ENCODE measurements at places on chromosomes 7 and 10. TPM values are rescaled to one million over a fixed set of nuclear protein-coding genes. Genes with fewer than 3 reads are reported as not detected.

- no peak overlapping the region for H3K27ac ChIP-seq
- no peaks in the 10 kb centered on the region for H3K36me3 ChIP-seq
- no peak for DNase-seq
- no peaks in the 10 kb centered on the region for H3K4me1 ChIP-seq
- H3K27me3 ChIP-seq: no peaks in the 10 kb centered on the region
Measured at GRCh38 chr7:107441581-107442422, 28.1 kb upstream of the GPR22 start.

- DNase-seq: no peak
- H3K27ac ChIP-seq: no peak overlapping the region
- no peaks in the 10 kb centered on the region for H3K36me3 ChIP-seq
- H3K4me1 ChIP-seq: peaks cover 23% of the 10 kb centered on the region
Measured at GRCh38 chr7:28165261-28165660, 15.3 kb downstream of the JAZF1 start.

DNA sequence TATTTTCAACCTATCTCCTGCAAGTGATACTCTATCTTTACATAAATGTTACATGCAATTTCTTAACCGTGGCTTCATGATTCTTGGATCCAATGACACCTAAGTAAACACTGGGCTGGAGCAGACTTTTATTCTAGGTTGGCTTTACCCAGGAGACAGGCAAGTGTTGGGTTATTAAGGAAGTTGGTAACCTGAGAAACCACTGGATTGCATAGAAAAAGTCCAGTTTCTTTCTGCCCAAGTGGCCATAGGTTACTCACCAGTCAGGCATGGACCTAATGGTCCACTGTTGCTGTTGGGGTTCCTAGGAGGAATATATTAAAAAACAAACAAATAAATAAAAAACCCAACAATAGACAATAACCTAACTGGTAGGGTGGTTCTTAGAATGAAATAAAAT, 112.8 kb downstream of the SEMA3D start:
- no peak for DNase-seq
- no peak overlapping the region for H3K4me3 ChIP-seq
- H3K27me3 ChIP-seq: no peaks in the 10 kb centered on the region
- H3K27ac ChIP-seq: no peak overlapping the region
- H3K4me1 ChIP-seq: no peaks in the 10 kb centered on the region

DNA sequence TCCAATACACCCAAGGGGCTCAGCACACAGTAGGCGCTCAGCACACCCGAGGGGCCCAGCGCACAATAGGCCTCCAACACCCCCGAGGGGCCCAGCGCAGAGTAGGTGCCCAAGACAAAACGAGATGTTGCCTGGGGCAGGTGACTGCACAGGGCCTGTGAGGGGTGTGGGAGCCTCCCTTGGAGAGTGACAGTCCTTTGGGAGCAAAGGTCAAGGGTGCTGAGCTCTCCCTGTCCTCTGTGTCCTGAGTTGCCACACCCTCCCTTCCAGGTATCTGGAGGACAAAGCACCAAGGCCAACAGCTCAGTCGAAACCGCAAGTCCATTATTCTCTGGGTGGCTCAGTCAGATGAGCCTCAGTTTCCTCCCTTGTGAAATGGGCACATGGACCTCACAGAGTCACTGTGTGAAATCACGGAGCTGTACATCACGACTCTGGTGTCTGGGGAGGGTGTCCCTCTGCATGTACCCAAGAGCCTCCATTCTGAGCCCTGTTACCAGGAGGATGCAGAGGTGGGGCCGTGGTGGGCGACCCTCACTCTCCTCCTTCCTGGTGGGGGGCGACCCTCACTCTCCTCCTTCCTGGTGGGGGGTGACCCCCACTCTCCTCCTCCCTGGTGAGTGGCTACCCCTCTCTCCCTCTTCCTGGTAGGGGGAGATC, 81.3 kb downstream of the FOXL3 start:
- H3K4me3 ChIP-seq: no peak overlapping the region
- peak; percentile 57 for DNase-seq
- no peak overlapping the region for H3K27ac ChIP-seq
- peaks cover 10% of the 10 kb centered on the region for H3K4me1 ChIP-seq
- no peaks in the 10 kb centered on the region for H3K36me3 ChIP-seq

GRCh38 chr10:10346390-10347150, 671.1 kb upstream of the CELF2 start:
- no peak for DNase-seq
- no peaks in the 10 kb centered on the region for H3K36me3 ChIP-seq
- no peak overlapping the region for H3K27ac ChIP-seq

DNA sequence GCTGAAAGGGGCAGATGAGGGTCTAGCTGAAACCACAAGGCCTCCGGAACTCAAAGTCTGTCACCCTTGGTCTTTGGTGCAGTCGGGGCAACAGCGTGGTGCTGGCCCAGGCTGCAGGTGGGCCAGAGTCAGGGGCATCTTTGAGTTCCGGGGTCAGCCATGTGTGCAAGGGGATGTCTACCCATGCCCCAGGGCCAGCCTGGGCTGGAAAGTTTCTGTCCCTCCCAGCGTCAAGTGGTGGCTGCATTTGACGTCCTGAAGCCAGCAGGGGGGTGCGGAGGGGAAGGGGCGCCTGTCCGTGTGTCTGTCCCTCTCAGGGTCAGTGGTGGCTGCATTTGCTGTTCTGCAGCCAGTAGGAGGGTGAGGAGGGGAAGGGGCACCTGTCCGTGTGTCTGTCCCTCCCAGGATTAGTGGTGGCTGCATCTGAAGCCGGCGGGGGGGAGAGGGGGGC, 638 bp downstream of the BRAT1 start:
- H3K4me1 ChIP-seq: peaks cover 23% of the 10 kb centered on the region
- peak overlapping the region; percentile 97 for H3K27ac ChIP-seq
- H3K27me3 ChIP-seq: no peaks in the 10 kb centered on the region
- no peak for DNase-seq
- no peaks in the 10 kb centered on the region for H3K36me3 ChIP-seq
- H3K4me3 ChIP-seq: peak overlapping the region; percentile 69

DNA sequence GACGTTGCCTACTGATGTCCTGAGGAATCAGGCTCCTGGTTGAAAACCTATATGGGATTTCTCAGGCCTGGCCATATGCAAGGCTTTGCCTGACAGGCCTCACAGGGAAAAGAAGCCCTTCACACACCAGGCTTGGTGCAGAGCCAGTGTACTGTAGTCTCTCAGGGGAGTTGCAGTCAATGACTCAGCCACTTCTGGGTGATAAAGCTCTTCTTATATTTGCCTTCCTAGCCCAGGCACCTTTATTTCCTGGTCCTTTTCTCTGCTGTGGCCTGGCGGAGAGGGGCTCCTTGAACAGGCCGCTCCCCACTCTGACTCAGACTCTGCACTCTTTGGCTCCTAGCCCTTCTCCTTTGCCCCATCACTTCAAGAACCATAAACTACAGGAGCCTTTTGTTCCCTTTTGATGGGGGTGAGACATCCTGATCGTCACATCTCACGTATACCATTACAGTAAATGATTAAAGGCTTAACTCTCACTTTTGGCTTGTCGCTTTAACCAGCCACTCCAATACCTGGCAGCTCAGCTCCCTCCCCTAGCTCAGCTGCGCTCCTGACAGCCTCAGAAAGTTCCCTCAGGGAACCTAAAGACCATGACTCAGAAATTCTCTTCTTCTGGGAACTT, 33.5 kb downstream of the DPY19L1 start:
- H3K4me3 ChIP-seq: no peak overlapping the region
- no peaks in the 10 kb centered on the region for H3K36me3 ChIP-seq
- no peaks in the 10 kb centered on the region for H3K27me3 ChIP-seq
- H3K4me1 ChIP-seq: peaks cover 28% of the 10 kb centered on the region
- H3K27ac ChIP-seq: peak overlapping the region; percentile 83

Gene IL2RA
- total RNA-seq: 0.79 TPM

Gene BUD31
- total RNA-seq: 57.1 TPM

Gene GIMAP8
- total RNA-seq: 4.3 TPM

Gene TRIL
- total RNA-seq: 1.2 TPM

Gene NPSR1
- total RNA-seq: not detected

Gene TNRC18
- 430 TPM for total RNA-seq

Gene ACTR3C
- total RNA-seq: 40.6 TPM

Gene PCLO
- total RNA-seq: 39.8 TPM

Gene AOAH
- 82.8 TPM for total RNA-seq

Gene SEMA3D
- 1.4 TPM for total RNA-seq

Gene SEMA3E
- total RNA-seq: 3.8 TPM

Measured in transverse colon (tissue), 4 donors.